Fibroblast of skin of right biceps (primary cell): ENCODE measurements at places on chromosomes 2 and 18.

- no peak for DNase-seq
Measured at GRCh38 chr2:89821455-89821945, 1130.0 kb downstream of the RPIA start.

GRCh38 chr18:12841070-12841469 is 43.0 kb downstream of the PTPN2 start:
- DNase-seq = no peak

- DNase-seq = no peak
Measured at GRCh38 chr18:9694174-9694573, 13.9 kb upstream of the RAB31 start.

GRCh38 chr18:49751427-49752094 is 61.8 kb downstream of the ACAA2 start:
- no peak for DNase-seq

GRCh38 chr2:47798631-47799030 is 15.7 kb downstream of the MSH6 start:
- DNase-seq = no peak

GRCh38 chr2:105910497-105911238 is 166.0 kb downstream of the NCK2 start:
- no peak for DNase-seq
